ENCODE measurements at places on chromosomes 2 and 18. TPM values are rescaled to one million over a fixed set of nuclear protein-coding genes. Genes with fewer than 3 reads are reported as not detected.

GRCh38 chr2:26610504-26611335 lies 30.4 kb downstream of the CIB4 start:
- no peak for DNase-seq

DNA sequence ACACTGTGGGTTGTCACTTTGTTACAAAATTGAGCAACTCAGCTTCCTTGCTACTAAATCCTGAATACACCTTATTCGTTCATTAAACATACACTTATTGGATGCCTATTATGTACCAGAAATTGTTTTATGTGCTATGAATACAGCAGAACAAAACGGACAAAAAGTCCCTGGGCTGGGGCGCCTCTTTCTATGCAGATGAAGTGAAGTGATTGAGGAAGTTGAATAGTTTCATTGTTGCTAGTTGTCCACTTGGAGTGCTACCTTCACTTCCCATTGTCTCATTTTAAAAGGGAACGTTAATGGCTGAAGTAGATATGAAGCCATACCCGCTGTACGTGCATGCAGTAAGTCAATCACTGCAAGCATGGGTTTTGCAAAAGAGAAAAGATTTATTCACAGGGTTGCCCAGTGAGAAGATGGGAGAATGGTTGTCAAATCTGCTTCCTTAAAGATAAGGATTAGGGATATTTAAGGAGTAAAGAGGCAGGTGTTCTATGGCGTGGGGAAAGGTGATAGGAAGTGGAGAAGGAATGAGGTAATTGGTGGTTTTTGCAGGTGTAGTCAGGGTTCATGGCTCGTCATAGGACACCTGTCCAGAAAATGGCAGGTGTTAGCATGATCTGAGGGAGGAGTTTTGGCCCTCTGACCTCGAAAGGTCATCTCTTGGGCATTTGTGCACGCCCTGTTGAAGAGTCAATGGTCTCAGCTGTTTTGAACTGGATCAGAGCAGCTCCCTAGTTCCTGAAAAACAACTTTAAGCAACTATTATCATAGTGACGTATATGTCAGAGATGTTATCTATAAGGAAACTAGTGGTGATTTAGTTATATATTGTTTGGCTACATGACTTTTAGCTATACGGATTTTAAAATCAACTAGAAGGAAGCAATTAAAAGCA lies 23.5 kb downstream of the TRPM8 start:
- DNase-seq, result no peak

DNA sequence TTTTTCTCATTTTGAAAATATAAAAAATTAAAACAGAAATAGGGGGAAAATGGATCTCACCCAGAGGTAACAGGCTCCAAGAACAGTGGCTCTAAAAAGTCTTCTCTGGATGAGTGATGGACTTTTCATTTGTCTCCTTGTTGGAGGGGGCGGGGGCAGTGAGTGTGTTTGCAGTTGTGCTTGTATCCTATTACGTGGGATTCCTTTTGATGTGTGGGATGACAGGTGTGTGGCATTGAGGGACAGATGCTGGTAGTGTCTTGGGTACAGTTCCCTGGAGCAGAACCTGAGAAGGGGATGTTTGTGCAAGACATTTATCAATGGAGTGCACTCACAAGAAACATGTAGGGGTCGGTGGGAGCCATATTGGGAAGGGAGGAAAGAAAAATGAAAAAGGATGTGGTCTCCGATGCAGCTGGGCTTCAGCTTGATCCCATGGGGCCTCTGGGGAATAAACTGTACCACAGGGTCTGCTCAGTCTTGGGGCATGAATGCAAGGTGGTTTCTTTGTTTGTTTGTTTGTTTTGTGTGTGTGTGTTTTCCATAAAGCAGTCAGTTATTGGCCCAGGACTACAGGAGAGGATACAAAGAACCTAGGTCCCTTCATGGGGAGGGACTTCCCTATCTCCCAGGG lies 120.0 kb upstream of the SLC35G4 start:
- no peak for DNase-seq

DNA sequence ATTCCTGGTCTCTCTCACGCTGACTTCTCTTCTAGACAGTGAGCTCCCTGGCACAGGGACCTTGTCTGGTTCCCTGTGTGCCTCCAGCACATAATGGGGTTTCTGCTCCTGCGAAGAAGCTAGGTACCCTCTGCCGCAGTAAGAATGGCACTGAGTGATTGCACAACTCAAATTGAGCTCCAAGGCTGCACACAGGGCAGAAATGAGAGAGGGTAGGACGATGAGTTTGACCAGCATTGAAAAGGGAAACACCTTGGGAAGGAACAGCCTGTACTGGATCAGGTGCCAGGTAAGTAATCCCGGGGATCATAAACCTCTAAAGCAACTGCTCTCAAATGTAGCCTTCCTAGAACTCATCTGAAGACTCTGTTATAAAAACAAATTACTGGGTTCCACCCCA lies 21.0 kb upstream of the MSGN1 start:
- no peak for DNase-seq

- no peak for DNase-seq
Measured at GRCh38 chr2:46470114-46470628, 9.2 kb upstream of the TMEM247 start.

DNA sequence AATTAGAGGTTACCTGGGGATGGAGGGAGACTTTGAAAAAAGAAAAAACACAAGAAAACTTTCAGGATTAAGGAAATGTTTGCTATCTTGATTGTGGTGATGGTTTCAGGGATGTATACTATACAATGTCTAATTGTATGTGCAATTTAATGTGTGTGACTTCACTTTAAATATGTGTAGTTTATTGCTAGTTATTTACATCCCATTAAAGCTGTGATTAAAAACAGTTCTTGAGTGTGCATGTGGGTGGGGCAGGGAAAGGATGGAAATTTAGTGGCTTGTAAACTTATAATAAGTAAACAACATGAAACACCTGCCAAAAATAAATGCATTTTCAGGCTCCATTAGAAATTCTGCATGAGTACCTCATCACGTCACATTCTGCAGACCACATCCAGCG lies 167.0 kb downstream of the MYO5B start:
- DNase-seq, result no peak

DNA sequence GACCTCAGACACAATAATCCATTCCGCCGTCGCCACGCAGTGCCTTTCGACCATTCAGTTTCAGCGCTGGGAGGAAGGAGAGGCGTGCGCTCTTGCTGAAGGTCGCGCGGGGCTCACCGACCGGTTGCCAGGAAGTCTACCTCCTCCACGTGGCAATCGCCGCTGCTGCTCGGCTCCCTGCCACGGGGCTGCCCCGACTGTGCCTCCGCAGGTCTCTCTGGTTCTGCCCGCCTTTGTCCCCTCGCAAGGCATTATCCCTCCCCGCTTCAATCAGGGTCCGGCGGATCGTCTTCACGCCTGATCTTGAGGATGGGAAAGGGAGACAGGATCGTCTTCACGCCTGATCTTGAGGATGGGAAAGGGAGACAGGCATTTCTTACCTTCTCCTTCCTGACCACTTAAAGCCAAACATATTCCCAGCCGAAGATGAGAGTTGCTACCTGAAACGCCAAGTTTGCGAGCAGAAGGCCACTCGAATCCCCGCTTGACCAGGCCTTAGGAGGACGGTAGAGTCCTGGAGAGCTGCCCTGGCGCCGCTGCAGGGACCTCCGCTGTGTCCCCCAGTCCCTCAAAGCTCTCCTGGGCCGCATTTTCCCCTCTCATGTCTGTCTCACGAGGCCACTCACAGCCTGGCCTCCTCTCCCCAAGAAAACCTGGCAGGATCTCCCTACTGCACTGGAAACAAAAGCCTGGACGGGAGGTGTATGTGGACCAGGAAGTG lies 4.3 kb upstream of the GPR45 start:
- no peak for DNase-seq

The RUFY4 gene
- total RNA-seq, result not detected

The TMX3 gene
- 48.7 TPM for total RNA-seq

The KIF1A gene
- total RNA-seq, result 0.24 TPM
